ENCODE measurements at places on chromosomes 4 and X.
A peak's percentile ranks its signal among the peaks of the same experiment; 100 is the strongest.

GRCh38 chr4:77922158-77923094 lies 59.8 kb downstream of the MRPL1 start:
- DNase-seq = no peak

- no peak for DNase-seq
These were observed 21.9 kb downstream of the MED28 start for GRCh38 chr4:17636341-17636695.

- no peak for DNase-seq
These were observed 52.4 kb downstream of the DLG3 start for GRCh38 chrX:70497026-70497425.

GRCh38 chr4:76750716-76751115 lies 147.2 kb downstream of the SOWAHB start:
- DNase-seq = no peak

DNA sequence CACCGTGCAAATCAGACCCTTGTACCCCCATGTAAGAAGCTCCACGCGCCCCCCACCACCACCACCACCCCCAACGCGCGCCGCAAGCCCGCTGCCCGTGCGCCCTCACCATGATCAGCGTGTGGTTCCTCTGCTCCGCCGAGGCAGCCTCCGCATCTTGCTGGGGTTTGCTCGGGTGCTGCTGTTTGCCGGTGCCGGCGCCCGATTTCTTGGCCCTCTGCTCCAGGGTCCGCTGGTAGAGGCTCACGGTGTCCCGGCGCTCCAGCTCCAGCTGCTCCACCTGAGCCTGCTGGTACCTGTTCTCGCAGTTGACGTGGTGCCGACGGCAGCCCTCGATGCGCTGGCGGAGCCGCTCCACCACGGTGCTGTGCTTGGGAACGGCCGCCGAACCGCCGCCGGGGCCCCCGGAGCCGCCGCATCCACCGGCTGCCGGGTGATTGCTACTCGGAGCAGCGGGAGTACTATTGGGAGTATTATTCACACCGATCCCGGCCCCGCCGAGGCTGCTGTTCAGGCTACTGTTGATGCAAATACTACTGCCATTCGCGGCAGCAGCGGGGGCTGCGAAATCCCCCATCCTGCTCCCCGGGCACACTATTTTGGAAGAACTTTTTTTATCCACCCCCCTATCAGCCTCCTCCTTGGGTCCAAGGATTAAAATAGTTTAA lies 1.1 kb downstream of the MAML3 start:
- DNase-seq = peak; percentile 39

DNA sequence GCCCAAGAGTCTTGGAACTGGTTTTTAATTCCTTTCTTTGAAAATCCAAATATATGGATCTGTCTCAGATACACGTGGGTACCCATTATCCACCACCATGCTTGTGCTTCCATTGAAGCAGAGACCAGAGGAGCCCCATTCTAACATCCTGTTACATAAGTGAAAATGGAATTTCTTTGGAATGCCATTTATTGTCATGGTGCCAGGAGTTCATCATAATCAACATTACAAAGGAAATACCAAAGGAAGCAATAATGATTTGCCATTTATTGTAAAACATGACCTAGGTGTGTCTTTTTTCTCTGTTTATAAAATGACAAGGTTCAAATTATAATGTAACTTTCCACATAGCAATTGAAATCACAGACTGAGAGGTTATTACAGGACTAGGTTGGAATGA lies 61.7 kb downstream of the PALLD start:
- DNase-seq = peak; percentile 49

- DNase-seq = no peak
These were observed 106.8 kb downstream of the ARSJ start for GRCh38 chr4:113872426-113873260.

- DNase-seq = no peak
These were observed 46.9 kb downstream of the ADGRG4 start for GRCh38 chrX:136347706-136348105.

DNA sequence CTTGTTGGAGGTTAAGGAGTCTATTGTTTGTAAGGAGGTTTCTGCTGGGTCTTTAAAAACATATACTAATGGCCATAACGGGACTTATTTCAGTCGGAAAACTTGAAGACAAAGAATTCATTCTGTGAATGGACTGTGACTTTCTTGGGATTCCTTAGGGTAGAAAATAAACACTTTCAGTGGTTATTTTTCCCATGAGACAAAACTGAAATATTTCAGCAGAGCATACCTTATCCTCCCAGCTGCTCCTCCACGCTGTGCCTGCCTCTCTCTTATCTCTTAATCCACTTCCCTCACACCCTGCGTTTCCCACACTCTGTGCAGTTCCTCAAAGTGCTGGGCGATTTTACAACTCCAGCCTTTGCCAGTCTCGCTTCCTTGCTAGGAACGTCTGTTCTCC lies 47.1 kb upstream of the SORBS2 start:
- no peak for DNase-seq

GRCh38 chr4:170425040-170425439 lies 335.3 kb upstream of the AADAT start:
- DNase-seq = no peak

GRCh38 chr4:190121759-190122158 lies 51.8 kb upstream of the DUX4 start:
- no peak for DNase-seq

- peak; percentile 59 for DNase-seq
These were observed 71.0 kb downstream of the MTHFD2L start for GRCh38 chr4:74228691-74229640.

DNA sequence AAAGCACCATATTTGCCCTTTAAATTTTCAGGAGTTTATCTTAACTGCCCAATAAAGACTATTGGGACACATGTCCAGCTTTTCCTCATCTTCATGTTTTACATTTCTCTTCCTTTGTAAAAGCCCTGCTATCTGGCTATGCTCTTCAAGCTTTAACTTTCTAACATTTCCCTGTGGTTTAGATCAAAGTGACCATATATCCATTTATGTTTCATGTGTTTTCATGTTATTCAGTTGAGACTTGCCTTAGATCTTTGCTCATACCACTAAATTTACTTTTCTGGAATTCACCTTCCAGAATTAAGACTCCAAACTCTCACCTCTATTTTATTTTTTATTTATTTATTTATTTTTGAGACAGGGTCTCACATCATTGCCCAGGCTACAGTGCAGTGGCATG lies 78.5 kb downstream of the EFHC2 start:
- DNase-seq = no peak

DNA sequence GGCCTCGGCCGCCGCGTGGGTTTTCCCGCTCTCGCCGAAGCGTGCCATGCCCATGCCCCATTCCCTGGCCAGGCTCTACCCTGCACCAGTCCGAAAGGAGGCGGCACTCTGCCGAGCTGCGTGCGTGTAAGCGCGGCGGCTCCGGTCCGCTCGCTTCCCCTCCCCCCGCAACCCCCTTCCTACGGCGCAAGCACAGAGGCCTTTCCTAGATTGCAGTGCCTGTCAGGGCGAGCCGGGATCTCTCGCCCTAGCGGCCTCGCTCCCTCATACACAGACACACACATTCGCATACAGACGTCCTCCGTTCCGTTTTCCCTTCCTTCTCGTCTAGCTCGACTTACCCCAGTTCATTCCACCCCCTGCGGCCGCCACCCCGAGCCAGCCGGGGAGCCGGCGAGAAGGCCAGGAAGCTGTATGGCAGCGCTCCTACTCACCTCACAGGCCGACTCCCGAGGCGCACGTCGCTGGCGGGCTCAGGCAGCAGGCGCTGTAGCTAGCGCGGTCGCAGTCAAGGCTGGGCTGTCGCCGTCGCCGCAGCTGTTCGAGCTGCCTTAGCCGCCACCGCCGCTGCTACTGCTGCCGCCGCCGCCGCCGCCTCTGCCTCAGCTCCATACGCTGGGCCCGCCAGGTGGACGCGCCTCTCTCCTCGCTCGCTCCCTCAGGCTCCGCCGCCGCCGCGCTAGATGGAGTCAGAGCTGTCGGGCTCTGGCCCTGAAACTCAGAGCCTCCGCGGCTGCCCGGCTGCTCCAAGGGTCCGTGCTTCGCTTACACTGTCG lies 615 bp downstream of the NEXMIF start:
- peak; percentile 13 for DNase-seq

DNA sequence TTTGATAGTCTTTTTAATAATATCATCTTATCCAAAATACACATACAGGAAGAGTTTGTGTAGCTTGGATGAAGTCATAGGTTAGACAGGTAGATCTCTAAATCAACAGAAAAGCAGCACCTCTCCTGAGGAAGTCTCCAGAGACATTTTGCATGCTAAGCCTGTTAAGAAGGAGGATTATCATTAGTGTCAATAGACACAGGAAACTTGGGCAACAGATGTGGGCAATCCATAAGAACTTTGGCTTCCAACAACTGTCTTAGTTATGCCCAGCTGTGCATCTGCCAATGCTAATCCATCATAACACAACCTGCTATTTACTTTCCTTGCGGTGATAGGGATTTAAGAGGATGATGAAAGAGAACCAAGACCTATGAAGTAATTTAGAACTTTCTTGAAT lies 1052.6 kb downstream of the RPA4 start:
- DNase-seq = no peak

DNA sequence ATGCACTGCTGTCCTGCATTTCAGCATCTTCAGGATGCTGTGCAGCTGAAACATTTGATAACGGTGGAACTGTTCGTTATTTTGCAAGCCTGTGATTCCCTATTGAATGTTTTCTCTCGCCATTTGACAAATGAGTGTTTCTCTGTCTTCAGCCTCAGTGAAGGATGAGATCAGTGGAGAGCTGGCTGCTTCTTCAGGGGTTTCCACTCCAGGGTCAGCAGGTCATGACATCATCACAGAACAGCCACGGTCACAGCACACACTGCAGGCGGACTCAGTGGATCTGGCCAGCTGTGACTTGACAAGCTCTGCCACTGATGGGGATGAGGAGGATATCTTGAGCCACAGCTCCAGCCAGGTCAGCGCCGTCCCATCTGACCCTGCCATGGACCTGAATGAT lies 52.6 kb downstream of the HTT start:
- DNase-seq = no peak

GRCh38 chrX:85543866-85544265 lies 164.4 kb upstream of the POF1B start:
- no peak for DNase-seq

DNA sequence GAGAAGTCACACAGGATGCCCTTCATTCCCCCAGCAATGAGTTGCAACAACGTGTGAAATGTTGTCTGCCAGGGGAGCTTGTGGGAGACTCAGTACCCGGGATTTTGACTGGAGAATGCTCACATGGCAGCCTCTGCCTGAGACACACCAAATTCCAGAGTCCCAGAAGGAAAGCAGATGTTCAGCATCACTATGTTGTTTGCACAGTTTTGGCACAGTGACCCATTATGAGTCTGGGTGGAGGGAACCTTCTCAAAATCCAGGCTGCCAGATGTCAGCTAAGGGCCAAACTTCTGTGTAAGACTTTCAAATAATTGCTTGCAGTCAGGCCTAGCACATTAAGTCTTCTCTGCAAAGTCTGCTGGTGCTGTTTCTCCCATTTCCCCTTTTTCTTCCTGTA lies 1029.7 kb upstream of the TENM3 start:
- DNase-seq = no peak

DNA sequence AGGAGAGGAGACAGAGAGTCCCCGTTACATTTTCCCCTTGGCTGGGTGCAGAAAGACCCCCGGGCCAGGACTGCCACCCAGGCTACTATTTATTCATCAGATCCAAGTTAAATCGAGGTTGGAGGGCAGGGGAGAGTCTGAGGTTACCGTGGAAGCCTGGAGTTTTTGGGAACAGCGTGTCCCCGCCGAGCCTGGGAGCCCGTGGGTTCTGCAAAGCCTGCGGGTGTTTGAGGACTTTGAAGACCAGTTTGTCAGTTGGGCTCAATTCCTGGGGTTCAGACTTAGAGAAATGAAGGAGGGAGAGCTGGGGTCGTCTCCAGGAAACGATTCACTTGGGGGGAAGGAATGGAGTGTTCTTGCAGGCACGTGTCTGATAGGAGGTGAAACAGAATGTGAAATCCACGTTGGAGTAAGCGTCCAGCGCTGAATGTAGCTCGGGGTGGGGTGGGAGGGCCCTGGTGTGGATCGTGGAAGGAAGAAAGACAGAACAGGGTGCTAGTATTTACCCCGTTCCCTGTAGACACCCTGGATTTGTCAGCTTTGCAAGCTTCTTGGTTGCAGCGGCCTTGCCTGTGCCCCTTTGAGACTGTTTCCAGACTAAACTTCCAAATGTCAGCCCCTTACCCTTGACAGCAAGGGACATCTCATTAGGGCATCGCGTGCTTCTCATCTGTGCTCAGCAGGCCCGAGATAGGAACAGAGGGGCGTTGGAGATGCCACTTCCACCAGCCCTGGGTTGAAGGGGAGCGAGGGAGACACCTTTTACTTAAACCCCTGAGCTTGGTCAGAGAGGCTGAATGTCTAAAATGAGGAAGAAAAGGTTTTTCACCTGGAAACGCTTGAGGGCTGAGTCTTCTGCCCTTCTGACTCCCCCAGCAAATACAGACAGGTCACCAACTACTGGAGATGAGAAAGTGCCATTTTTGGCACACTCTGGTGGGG lies 2.7 kb downstream of the SHOX start:
- no peak for DNase-seq

GRCh38 chr4:124936427-124936826 lies 223.9 kb upstream of the ANKRD50 start:
- no peak for DNase-seq

DNA sequence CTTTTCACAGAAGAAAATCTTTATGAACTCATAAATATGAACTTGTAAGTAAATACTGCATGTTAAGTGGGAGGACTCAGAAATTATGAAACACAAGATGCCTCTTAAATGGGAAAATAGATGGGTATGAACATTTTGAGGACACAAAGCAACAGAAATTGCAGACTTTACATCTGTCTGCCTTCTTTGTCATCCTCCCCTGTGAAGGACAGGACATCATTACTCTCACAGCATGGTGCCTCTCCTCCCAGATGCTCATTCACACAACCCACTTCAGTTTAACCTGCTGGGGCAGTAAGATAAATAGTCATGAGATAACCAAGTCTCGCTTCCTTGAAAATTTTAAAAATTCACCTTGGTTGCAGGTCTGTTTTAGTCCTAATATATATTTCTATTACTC lies 144.5 kb downstream of the APBB2 start:
- DNase-seq = peak; percentile 21

DNA sequence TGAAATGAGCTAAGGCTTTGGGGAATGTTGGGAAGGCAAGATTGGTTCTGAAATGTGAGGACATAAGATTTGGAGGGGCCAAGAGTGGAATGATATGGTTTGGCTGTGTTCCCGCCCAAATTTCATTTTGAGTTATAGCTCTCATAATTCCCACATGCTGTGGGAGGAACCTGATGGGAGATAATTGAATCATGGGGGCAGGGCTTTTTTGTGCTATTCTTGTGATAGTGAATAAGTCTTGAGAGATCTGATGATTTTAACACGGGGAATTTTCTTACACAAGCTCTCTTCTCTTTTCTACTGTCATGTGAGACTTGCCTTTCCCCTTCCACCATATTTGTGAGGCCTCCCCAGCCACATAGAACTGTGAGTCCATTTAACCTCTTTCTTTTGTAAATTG lies 157.6 kb upstream of the C1QTNF7 start:
- DNase-seq = no peak

GRCh38 chrX:22739276-22739675 lies 260.5 kb upstream of the DDX53 start:
- DNase-seq = no peak

All from Daoy (cell line).